Thymus (tissue), 14 donors: ENCODE measurements at places on chromosomes 6 and 20. TPM values are rescaled to one million over a fixed set of nuclear protein-coding genes. Genes with fewer than 3 reads are reported as not detected.

The ZSCAN31 gene
- total RNA-seq, result 3.4 TPM

The PRRT1 gene
- not detected for total RNA-seq

The TTK gene
- total RNA-seq, result 57.7 TPM

The ZBTB46 gene
- total RNA-seq, result 5.8 TPM

The C2 gene
- total RNA-seq, result 9.0 TPM

The SLC23A2 gene
- total RNA-seq, result 5.7 TPM

DNA sequence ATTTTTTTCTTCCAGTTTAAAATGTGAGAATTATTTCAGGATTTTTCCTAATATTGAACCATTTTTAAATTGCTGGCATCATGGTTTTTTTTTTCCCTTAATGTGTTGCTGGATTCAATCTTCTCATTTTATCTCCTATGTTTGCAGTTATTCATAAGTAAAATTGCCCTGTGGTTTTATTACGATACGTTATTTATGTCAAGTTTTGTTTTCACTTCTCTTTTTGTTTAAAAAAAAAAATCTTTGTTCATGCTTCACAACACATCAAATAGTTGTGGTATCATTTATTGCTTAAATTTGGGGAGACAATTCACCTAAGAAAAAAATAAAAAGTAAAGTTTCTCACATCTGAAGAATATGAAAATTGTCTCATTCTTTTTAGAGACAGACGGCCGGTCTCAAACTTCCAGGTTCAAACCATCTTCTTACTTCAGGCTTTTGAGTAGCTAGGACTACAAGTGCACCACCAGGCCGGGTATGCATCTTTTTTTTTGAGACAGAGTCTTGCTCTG lies 239.3 kb upstream of the ID4 start:
- DNase-seq, result no peak

DNA sequence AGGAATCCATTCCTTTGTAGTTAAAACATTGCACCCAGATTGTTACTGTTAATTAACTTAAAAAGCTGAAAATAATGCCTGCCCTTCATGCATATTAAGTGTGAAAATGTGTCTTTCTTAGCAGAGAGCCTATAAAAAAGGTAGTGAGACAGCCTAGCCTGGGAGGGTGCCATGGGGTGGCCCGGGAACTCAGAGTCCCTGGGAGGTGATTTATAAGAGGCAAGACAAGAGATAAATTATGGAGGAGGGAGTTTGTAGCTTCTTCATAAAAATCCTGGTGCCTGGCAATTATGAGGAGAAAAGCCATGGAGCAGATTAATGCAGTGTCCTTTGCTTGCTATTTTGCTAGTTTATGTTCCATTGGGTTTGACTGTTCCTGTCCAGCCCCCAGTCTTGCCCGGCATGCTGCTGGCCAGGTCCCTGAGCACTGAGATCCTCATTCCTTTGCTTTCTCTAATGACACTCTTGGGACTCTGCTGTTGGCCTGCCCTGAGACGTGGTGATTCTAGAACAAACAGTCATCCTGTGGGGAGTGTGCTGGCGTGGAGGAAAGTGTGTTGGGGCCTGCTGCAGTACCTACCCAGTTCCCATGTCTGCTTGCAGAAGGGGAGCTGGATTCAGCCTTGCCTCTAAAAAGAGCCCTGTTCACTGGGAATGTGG lies 4.2 kb downstream of the MLN start:
- DNase-seq, result no peak

DNA sequence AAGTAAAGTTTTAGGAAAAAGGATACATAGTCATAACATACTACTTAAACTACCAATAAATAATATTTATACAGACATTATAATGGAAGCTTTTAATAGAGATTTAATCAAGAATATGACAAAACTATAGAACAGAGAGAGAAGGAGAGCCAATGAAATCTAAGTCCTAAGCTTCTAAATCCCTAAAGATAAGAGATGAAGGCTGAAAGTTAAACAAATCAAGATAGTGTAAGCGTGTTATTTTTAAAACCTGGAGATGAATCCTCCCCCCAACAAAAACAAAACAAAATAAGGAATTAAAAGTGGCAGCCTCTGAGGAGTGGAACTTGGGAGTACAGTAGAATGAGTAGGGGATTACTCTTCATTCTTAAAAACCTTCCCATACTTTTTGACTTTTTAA lies 145.9 kb downstream of the TBC1D32 start:
- DNase-seq, result no peak

- DNase-seq, result no peak
Measured at GRCh38 chr6:129606664-129607063, 103.3 kb downstream of the ARHGAP18 start.

GRCh38 chr6:117399924-117400323 lies 25.8 kb downstream of the ROS1 start:
- DNase-seq, result no peak

DNA sequence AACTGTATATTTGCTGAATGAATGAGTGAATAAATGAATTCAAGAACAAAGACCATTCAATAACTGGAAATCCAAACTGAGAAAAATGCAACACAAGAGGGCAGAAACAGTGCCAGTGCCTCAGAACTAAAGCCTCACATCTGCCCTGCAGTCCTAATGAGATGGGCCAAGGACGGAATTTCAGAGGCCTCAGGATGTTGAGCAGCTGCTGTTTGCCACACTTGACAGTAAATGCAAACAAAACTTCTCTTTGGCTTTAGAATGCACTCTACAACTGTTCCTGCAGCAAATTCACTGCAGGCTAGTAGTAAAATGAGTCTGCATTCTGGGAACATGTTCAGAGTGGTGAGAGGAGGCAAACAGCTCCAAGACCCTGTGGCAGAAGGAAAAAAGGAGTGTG lies 177.6 kb upstream of the LRFN2 start:
- no peak for DNase-seq
